ENCODE measurements at places on chromosomes 3 and 15.

DNA sequence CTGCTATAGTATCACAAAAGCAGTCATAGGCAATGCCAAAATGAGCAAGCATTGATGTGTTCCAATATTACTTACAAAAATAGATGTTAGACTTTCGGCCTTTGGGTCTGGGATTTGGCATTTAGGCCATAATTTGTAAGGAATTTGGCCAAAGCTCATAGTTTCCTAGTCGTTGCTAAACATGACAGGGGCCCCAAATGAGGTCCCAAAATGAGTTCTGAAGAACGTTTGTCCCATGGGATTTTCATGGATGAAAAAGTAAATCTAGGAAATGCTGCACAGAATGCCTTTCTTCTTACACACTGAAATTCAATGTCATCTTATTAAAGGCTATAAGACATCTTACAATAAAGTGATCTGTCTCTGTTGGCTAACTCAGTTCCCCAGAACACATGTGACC, 456.0 kb downstream of the CNTN4 start:
- no peak for DNase-seq

GRCh38 chr3:116433552-116433951, 11.7 kb downstream of the LSAMP start:
- no peak for DNase-seq

GRCh38 chr3:129610276-129610675, 3.8 kb upstream of the PLXND1 start:
- DNase-seq, result no peak

- no peak for DNase-seq
Measured at GRCh38 chr3:140470962-140471361, 206.9 kb upstream of the TRIM42 start.

- DNase-seq, result no peak
Measured at GRCh38 chr3:54967731-54968161, 39.9 kb upstream of the LRTM1 start.

- DNase-seq, result no peak
Measured at GRCh38 chr3:195753581-195753980, 32.8 kb downstream of the MUC20 start.

- no peak for DNase-seq
Measured at GRCh38 chr15:48596841-48597240, 48.7 kb downstream of the FBN1 start.

DNA sequence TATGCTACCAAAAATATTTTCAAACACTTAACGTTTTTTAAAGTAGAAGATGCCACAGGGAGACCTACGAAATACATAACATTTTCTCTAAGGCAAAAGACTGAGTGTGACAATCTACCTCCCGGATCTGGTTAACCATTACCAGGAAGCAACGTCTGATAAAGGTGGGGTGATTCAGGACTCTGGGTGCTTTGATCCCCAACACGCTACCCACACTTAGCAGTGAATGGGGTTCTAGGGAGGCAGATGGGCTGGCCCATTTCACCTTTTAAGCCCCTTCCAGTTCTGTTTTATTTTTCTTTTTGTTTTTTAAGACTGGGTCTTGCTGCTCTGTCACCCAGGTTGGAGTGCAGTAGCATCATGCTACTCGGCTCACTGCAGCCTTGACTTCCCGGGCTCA, 39.5 kb downstream of the EIF4E3 start:
- DNase-seq, result no peak

DNA sequence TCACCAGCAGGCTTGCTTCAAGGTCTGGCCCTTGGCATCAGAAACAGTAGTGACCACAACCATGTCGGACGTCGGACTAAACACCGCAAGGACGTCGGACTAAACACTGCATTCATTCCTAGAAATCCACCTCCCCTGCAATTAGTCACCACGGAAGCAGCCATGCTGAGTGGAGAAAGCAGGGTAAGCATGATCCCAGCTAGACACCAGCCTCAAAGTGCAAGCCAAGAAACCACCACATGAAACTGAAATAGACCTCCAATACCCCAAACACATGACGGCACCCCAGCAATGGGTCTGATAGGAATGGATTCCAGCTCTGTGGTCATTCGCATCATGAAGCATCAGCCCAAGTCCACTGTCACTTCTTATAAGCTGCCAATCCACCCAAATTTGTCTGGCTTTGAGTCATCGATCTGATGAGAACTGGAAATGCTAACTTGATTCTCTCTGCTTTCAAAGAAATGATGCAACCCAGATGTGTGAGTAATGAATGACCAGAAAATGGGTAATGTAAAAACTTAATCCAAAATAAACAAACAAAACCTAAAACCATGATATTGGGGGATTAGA, 348.3 kb upstream of the TMCO5A start:
- DNase-seq, result no peak

DNA sequence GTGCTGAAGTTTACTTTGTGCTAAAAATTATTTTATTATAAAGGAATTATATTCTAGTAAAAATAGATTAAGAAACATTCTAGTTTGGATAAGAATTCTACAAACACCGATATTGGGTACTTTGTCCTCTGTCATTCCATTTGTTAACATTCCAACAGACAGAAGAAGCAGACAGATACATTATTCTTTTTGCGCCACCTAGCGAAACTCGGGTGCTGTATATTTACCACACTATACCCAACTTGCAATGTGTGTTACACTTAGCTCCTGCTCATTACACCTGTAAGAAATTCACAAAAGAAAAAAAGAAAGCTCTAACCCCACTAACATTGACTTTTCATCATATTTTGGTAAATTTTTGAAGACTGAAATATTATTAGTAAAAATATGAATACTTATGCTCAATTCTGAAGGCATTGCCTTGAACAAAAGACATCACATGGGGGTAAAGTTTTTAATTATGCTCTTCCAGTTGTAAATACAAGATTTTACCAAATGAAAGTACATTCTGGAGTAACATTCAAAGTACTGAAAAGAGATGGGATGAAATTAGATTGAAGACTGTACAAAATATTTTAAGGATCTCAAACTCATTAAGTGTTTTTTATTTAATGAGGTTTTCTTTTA, 136.5 kb upstream of the MLF1 start:
- DNase-seq, result no peak

DNA sequence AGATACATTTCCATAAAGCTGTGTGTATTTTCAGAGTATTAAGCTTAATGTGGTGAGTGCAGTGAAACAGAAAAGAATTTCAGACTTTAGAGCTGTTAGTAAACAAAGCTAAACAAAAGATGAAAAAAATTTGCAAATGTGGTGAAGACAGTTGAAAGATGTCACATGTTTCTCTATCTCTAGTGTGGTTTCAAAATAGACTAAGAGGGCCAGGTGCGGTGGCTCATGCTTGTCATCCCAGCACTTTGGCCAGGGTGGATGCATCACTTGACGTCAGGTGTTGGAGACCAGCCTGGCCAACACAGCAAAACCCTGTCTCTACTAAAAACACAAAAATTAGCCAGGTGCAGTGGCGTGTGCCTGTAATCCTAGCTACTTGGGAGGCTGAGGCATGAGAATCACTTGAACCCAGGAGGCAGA, 466.0 kb upstream of the NR2F2 start:
- DNase-seq, result no peak

GRCh38 chr3:85796140-85796539, 837.4 kb downstream of the CADM2 start:
- no peak for DNase-seq

GRCh38 chr3:5635746-5636145, 448.2 kb downstream of the EDEM1 start:
- no peak for DNase-seq

DNA sequence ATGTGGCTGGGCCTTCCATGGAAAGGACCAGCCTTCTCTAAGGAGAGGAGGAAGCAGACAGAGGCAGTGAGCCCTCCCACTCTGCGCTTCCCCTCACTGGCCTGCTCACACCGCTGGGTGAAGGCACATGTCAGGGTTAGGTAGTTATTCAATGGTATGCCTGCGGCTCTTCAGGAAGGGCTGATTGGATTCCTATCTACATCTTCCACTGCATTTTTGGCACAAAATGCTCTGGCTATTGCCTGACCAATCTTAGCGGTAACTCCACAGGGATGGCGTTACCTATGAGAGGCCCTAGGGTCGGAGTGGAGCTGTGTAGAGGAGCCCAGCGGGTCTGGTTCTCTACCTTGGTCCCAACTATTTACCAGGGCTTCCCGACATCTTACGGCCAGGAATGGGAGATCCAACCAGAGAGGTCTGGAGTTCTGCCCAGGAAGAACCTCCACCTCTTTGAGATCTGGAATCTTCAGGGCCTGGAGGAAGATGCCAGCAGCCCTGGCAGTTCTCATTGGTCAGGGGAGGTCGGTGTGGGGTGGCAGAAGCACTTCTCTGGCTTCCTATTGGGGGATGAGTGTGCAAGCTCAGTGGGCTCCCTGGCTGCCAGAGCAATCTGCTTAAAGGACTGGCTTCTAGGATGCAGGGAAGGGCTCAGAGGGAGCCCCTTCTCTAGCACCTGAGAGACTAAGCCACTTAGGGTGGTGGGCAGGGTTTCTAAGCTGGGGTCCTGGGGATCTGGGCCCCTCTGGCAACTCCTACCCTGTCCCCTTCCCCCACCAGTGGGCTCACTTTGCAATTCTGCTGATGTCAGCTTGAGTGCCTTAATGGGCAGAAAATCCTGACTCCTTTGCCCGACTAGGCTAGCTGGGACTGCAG, 24.3 kb downstream of the SNX33 start:
- DNase-seq, result no peak

- no peak for DNase-seq
Measured at GRCh38 chr3:170809975-170810357, 60.0 kb downstream of the RPL22L1 start.

- no peak for DNase-seq
Measured at GRCh38 chr15:85771781-85772445, 22.8 kb downstream of the KLHL25 start.

GRCh38 chr15:29924750-29925149, 102.5 kb upstream of the TJP1 start:
- DNase-seq, result no peak

- no peak for DNase-seq
Measured at GRCh38 chr3:192352142-192352541, 375.2 kb downstream of the FGF12 start.

- DNase-seq, result no peak
Measured at GRCh38 chr3:156551261-156551660, 3.7 kb downstream of the SSR3 start.
